Stimulated activated CD8-positive, alpha-beta memory T cell treated with anti-CD3 and anti-CD28 coated beads, Interleukin-4, amount 100 ng/mL, for 1 hour (primary cell): ENCODE measurements at places on chromosomes 1 and 21.

DNA sequence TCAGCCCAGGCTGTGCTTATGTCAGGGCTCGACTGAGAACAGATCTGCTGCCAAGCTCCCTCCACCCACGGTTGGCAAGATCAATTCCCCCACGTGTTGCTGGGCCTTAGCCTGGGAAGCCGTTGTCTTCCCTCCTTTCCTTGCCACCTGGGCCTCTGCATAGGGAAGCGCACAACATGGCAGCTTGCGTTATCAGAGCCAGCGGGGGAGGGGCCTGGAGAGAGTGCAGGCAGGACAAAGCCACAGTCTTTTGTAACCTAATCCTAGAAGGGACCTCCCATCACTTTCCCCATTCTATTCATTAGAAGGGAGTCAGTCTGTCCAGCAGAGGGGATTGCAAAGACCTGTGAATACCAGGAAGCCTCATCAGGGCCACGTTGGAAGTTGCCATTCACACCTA is 17.0 kb upstream of the IGSF21 start:
- no peak for DNase-seq

DNA sequence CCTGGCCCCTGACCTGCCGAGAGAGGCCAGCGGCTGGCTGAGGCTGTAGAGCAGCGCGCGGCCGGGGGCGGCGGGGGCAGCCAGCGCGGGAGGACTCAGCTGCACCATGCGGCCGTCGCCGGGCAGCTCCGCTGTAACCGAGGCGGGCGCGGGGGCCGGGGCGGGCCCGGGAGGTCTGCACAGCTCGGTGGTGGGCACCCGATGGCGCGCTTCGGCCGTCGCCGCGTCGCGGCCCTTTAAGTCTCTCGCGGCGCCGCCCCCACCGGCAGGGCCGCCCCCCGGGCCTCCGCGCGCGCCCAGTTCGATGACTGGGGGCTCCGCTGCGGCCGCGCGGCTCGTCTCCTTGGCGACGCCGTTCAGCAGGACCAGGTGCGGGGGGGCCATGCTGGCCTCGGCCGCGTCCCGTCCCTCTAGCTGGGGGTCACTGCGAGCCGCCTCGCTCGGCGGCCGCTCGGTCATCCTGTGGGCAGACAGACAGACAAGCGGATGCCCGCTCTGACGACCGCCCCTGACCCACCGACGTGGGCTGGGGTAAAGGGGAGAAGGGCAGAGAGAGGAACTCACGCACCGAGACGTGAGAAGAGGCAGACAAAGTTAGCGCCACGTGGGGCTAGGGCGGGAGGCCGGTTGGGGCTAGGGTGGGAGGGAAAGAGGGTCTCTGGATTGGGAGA is 6.5 kb downstream of the TAL1 start:
- no peak for DNase-seq

DNA sequence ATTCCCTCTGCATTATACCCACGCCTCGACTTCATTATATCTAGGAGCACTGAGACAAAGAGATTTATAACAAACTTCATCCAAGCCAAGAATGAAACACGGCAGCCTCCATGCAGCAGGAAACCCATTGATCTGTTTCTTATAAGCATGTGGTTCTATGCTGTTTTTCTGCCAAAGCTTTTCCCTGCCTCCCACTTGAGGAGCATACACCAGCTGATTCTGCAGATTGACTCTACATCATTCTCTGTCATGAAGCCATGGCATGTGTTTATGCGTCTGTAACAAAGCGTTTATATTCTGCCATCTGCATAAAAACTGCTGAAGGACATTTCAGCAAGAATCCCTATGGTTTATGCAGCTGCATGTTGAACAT is 102.0 kb downstream of the CYYR1 start:
- no peak for DNase-seq

DNA sequence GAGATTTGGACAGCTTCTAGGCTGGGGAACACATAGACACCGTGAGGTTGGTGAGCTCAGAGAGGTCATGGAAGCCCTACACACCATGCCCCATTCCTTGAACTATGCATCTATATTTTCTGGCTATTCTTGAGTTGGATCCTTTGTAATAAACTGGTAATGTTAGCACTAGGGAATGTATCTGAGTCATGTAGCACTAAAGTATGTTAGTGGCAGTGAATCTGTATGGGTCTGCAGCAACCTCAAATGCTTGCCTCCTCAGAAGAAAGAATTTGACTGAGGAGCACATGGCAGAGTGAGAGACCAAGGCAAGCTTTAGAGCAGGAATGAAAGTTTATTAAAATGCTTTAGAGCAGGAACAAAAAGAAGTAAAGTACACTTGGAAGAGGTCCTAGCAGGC is 43.7 kb upstream of the LRRC7 start:
- no peak for DNase-seq

- no peak for DNase-seq
Measured at GRCh38 chr1:109931189-109931731, 20.6 kb downstream of the CSF1 start.

- no peak for DNase-seq
Measured at GRCh38 chr1:167829868-167830267, 84.1 kb downstream of the ADCY10 start.

- DNase-seq = no peak
Measured at GRCh38 chr1:53696571-53696970, 42.4 kb downstream of the GLIS1 start.
